Vagina (tissue), 2 donors: ENCODE measurements at places on chromosomes 2 and 18.
A peak's percentile ranks its signal among the peaks of the same experiment; 100 is the strongest.

GRCh38 chr2:147374423-147374811, 470.4 kb upstream of the ACVR2A start:
- DNase-seq = no peak

DNA sequence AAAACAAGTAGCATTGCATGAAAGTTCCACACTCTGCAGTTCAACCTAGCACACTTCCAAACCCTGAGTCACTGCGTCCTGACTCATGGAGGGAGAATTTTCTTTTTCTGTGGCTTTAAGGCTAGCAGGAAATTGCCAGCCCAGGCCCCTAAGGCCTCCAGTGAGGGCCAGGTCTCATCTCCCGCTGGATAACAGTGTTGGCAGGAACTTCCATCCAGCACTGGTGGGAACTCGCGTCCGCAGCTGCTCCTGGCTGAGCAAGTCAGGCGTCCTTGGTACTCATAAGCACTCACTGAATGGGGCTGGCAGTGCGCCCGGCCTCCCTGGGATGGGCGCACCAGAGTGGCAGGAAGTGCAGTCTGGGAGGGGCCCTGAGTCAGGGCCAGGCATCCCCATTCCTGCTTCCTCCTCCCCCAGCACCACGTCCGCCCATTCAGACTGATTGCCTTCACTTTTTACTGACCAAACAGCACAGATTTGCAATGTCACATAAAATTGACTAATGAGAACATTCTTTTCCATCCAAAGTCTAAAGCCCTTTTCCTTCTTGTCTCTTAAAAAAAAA, 14.3 kb downstream of the MALL start:
- DNase-seq = peak; percentile 98

- no peak for DNase-seq
Observed at GRCh38 chr2:216006164-216006663, 7.1 kb downstream of the MREG start.

GRCh38 chr2:159891917-159892730, 94.1 kb upstream of the CD302 start:
- DNase-seq = no peak

DNA sequence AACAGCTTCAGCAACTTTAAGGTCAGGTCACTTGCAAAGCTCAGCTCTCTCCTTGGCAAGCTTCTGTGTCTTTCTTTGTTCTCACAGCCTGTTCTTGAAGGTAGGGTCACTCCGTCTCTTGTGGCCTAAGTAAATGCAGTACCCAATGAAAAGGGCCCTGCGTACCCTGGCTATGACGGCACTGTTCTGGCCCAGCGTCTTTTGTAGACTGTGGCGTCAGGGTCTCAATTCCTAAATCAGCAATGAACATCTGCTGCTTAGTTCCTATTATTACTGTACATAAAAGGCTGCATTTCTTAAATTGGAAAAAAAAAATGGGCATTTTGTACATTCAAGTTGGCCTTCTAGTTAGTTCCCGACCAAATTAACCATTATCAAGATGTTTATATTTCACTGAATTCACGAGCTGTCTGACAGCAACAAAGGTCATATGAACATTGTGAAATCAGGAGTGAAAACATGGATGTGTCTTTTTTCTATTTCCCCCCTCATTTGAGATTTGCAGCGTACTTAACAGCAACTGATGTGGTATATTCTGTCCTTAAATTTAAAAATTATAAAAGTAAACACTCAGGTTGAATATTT, 17.0 kb upstream of the MTCL1 start:
- DNase-seq = peak; percentile 44
